ENCODE measurements at places on chromosomes 3 and 15.
A peak's percentile ranks its signal among the peaks of the same experiment; 100 is the strongest.

DNA sequence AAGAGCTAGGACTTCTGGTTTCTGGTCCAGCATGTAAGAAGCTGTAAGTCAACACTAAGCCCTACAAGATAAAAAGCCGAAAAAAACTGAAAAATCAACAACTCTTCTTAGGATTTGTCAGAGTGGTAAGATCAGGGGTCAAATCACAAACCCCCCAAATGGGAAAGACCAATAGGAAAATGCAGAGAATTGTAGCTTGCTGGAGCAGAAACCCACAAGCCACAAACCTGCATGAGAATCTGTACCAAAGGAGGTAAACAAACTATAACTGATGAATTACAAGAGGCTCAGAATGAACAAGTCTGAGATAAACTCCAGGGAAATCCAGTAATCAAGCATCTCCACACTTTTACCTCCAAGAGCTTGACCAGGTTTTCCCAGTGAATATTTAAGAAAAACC lies 36.0 kb downstream of the RFX7 start:
- DNase-seq, result peak; percentile 13

DNA sequence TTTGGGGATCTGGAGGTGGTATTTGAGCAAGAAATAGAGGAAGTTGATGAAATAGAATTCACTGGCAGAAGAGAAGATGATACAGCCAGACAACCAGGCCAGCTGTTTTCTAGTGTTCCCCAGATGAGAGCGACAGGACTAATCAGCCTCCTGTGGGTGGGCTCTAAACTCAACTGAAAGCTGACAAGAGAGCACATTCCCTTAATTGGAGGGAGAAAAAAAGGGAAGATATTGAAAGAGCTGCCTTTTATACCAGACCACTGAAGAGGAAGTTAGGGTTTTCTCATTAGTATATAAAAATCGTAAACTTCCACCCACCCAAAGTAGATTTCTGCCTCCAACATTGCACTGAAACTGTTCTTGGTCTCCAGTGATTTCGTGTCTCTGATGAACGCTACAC lies 6.5 kb upstream of the TM4SF19 start:
- no peak for DNase-seq

DNA sequence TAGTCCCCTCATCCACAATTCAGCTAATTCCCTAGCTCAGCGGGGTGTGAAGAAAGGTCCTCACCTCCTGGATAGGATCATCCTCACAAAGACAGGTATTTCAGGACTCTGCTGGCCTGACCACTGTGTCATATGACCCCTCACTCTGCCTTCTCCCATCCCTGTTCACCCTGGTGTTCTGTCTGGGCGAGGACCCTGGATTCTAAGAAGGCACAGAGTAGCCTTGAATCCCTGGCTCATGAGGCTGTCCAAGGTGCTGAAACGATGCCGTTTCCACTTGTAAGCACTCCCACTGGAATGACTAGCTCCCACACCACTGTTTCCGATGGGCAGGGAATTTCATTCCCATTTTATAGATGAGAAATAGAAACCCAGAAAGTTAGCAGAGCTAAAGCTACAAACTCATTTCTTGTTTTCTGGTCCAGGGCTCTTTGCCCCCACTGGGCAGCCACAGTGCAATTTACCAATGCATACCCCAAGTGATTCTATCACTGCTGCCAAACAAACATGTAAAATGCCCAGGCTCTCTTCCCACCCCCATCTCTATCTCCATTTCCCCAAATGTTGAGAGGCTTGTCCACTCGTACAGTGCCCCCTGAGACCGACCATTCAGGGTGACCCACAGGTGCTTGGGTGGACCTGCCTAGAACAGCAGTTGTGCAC lies 83.2 kb downstream of the RAB11A start:
- DNase-seq, result no peak

DNA sequence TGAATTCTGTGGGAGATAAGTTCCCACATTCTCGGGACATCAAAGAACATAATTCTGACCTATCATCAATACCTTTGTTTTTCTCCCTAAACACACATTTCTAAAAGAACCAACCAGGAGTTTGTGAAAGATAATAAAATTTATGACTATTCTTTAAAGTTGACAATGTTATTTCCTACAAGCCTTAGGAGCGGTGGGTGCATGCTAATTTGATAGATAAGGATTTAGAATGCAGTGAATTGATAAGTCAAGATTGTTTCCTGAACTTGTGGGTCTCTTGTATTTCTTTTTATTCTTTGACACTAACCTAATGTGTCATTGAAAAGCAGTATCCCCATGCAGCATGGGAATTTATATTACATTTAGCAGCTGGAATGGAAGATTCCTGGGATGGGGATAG lies 10.3 kb upstream of the UBE2E2 start:
- DNase-seq, result no peak

GRCh38 chr3:113169891-113170452 lies 41.4 kb upstream of the BOC start:
- no peak for DNase-seq

GRCh38 chr15:85709250-85709649 lies 85.5 kb downstream of the KLHL25 start:
- no peak for DNase-seq

- DNase-seq, result no peak
Measured at GRCh38 chr15:73291441-73291840, 77.3 kb downstream of the HCN4 start.

DNA sequence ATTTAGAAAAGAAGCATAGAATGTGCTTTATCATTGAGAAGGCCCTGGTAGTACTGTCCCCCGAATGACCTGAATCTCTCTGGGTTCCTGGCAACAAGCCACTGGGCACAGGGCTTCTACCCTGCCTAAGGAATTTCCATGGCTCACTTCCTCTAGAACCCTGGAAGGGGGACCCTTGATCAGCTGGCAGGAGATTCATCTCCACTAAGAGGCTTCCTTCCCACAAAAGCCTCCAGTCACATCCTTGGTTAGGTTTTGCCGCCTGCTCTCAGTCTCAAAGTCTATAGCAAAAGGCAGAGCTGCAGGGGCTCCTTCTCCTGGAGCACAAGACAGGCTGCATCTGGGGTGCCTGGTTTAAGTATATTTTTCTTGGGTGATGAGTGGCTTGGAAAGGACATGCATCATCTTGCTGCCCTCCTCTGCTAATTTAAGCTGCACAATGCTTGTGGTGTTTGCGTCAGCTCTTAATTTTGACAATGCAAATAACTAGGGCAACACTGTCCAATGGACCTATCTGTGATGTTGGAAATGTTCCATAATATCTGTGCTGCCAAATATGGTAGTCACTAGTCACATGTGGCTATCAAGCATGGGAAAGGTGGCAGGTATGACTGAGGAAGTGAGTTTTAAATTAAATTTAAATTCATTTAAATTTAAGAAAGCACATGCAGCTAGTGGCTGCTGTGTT lies 33.4 kb upstream of the RARRES1 start:
- no peak for DNase-seq

DNA sequence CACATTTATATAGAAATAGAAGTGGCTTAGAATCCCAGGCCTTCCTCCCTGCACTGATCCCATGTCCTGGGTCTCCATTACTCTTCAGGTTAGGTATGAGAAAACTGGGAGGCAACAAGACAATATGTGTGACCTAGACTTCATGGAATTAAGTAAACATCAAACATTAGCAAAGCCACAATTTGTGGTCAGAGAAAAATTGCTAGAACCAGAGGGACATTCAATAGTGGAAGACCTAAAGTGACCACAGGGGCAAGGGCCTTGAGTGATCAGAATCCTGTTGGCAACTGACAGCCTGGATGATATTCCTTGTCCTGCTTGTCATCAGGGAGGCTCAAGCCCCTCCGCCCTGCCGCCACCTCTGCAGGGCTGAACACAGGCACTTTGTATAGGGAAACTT lies 322.8 kb upstream of the CTNNB1 start:
- no peak for DNase-seq

GRCh38 chr3:126535636-126536035 lies 11.7 kb downstream of the CHST13 start:
- DNase-seq, result no peak

GRCh38 chr15:49675041-49675440 lies 54.2 kb downstream of the DTWD1 start:
- no peak for DNase-seq

GRCh38 chr3:196122021-196122687 lies 40.3 kb upstream of the TFRC start:
- DNase-seq, result no peak

DNA sequence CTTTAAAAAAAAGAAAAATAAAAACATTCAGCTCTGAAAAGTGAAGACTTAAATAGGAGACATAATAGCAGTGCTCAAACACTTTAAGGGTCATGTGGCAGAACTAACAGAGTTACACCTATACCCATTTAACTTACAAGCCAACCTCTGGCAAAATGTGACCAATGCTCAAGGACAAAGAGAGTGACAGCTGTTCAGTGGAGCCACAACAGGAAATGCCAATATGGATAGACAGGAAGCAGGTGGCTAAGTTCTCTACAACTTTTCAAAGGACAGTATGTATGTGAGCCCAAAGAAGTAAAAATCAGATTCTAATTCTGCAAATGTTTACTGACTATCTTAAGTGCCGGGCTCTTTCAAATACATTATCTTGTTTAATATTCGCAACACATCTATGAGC lies 3.4 kb downstream of the TMCC1 start:
- peak; percentile 12 for DNase-seq

DNA sequence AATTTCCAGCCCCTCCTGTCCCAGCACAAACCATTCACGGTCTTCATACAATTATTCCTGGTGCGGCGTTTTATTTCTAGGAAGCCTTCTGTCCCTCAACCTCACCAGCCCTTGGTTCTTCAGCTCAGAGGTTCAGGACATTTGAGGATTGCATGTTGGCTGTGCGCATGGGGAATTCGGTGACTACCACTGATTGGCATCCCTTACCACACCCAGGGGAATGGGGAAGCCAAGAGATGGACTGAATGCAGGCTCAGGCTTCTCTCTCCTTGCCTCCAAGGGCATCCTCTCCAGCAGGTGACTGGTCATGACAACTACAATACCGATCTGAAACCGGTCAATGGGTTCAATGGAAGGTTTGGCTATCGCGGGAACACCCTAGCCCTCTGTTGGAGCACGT lies 153.8 kb downstream of the MTHFS start:
- no peak for DNase-seq

GRCh38 chr3:63413523-63413922 lies 135.4 kb downstream of the SYNPR start:
- no peak for DNase-seq

GRCh38 chr15:86445579-86446252 lies 366.0 kb downstream of the AGBL1 start:
- DNase-seq, result no peak

GRCh38 chr3:141407047-141407446 lies 38.7 kb downstream of the ZBTB38 start:
- no peak for DNase-seq

DNA sequence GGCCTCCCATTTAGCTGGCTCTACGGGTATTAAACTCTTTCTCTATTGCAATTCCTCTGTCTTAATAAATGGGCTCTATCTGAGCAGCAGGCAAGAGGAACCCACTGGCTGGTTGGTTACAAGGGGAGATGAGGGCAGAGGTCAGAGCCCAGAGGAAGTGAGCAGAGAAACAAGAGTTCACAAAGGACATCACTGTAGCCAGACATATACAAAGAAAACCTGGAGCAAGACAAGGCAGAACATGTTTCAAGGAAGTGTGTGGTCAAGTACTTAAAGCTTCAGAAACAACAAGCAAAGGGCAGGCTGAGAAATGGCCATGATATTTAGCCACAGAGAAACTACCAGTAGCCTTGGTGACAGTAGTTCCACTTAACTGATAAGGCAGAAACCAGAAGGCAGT lies 24.3 kb downstream of the SUSD5 start:
- no peak for DNase-seq

DNA sequence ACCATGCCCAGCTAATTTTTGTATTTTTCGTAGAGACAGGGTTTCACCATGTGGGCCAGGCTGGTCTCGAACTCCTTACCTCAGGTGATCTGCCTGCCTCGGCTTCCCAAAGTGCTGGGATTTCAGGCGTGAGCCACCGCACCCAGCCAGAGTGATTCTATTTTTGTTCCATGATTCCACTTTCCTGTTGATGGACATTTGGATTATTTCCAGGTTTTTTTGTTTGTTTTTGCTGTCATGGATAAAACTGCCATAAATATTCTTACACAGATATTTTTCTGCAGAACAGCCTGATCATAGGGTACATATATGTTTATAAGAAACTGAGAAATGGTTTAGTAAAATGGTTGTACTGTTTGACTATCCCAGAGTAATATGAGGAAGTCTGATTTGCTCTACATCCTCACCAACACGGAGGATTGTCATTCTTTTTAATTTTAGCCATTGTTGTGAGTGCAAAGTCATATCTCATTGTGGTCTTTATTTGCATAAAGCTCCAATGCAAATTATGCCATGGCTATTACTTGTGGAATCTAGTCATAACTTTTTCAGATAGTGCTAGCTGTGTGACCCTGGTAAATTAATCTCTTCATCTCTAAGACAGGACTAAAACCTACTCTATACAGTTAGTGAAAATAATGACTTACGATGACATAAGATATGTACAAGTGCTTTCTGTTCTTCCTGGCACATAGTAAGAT lies 42.7 kb downstream of the MAP6D1 start:
- no peak for DNase-seq

DNA sequence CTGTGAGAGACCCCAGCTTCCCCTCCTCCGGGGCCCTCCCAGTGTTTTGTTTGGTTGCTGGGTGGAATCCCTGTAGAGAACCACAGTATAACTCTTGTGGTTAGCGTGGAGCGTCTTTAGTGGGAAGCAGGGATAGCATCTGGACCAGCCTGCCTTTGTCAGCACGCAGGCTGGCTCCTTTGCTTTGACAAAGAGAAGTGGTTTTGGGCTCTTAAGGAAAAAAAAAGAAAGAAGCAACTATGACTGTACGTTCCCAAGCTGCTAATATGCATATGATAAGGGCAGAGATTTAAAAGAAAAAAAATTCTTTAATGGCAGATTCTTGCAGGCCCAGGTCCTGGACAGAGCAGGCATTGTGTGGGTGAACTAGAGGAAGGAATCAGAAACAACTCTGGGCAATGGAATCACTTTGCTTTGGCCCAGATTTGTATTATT lies 340.8 kb upstream of the CTDSPL start:
- no peak for DNase-seq

DNA sequence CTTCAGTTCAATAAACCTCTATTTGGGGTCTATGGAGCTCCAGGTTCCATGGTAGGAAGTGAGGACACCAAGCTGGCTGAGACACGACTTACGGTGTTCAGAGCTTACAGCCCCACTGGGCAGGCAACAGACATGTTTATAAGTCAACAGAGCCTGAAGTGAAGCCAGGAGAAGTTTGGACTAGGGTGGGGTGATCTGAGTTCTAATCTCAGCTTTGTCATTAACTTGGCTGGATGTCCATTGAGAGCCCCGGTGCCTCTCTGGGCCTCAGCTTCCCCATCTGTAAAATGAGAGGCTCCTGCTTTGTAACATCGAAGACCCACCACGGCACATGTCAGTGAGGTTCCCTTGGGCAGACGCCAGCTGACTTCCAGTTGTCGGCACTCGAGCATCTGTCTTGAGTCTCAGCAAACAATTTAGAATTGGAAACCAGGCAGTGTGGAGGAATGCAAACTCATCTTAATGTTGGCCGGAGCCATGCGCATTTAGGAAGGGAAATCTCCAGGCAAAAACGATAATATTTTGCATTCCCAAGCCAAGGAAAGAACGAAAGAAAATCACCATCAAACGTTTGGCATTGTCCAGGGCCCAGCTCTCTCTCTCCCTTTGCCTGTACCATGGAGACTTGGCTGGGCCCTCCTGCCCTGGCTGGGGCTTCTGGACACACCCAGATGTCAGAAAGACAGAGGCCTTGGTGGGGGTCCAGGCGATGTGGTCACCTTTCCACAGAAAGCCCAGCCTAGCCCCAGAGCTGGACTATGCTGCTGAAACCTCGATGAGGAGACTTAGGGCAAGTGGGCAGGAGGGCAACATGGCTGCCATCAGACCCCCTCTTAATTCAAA lies 18.4 kb downstream of the ITGA11 start:
- no peak for DNase-seq

- no peak for DNase-seq
Measured at GRCh38 chr3:50293079-50293801, 1.0 kb upstream of the IFRD2 start.

All from CD4-positive, alpha-beta T cell treated with Interleukin-12 subunit alpha and Interleukin-12 subunit beta, for 1 hour (primary cell).